ENCODE measurements at places on chromosomes 7 and 10.

DNA sequence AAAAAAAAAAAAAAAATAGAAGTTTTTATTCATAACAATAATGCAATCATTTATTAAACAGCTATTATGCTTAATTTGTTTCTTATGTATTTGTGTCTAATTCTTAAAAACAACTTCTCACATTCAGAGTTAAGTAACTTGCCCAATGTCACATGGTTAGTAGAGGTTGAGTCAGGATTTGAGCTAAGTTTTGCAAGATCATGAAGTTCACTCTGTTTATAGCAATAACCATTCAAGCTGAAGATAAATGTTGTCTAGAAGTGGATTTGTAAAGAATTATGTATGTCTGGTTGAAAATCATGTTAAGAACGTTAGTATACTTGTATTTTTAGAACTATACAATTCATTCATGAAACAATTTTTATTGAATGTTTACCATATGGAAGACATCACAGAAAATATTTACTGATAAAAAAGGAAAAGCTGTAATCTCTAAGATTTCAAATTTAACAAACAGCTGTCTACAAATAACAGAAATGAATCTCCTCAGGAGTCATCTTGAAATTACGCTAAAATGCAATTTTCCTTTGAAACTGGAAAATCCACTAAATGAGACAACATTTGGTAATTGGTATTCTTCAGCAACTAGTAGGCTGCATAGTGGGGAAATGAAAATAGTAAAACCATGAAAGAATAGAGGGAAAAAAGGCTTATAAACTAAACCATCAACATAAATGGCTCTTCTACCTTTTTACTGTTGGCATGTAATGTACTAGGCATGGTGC is 70.5 kb upstream of the AHR start:
- no peak for DNase-seq

DNA sequence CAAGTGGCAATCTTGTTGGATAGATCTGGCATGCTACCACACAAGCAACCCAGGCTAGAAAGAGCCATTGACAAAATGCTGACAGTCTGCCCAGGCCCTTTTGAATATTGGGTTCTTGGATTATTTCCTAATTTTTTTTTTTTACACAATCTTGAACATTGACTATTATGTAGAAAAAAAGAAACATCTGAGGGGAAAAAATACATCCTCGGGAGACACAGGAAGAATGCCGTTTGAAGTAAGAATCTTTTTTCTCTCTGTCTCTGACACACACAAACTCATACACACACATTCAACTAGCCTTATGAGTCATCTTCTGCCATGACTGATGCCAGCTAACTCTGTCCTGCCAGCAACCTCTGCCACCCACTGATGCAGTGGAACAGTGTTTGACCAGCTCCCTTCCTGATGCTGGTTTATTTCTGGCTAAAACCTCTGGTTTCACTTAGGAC is 47.2 kb downstream of the SORBS1 start:
- DNase-seq: peak; percentile 14

GRCh38 chr7:111855161-111855841 is 293.0 kb upstream of the IMMP2L start:
- no peak for DNase-seq

- no peak for DNase-seq
Observed at GRCh38 chr7:66739477-66739876, 1.1 kb upstream of the RABGEF1 start.

DNA sequence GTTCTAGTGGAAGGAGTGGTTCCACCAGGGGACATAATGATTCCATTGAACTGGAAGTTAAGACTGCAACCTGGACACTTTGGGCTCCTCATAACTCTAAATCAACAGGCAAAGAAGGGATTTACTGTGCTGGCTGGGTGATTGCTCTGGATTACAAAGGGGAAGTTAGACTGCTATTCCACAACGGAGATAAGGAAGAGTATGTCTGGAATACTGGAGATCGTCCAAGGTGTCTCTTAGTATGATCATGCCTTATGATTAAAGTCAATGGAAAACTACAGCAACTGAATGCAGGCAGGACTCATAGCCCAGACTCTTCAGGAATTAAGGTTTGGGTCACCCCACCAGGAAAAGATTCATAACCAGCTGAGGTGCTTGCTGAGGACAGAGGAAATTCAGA is 310.6 kb upstream of the MGMT start:
- no peak for DNase-seq
